ENCODE measurements at places on chromosomes 11 and 22.

DNA sequence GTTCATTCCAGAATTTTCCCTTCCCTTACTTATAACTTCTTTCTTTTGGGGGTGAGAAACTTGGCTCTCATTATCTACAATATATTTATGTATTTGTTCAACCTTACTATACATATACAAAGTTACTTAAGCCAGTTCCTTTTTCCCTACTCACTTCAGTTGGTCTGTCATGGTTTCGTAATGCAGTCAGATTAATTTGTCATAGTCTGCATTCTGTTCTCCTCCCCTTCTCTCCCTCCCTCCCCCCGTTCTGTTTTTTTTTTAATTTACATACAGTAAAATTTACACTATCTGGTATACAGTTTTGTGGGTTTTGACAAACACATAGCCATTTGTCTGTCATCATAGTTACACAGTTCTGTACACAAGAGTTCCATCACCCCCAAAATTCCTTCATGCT lies 71.8 kb upstream of the ADORA2A start:
- no peak for DNase-seq

GRCh38 chr11:70717936-70718595 lies 319.7 kb downstream of the CTTN start:
- no peak for DNase-seq

DNA sequence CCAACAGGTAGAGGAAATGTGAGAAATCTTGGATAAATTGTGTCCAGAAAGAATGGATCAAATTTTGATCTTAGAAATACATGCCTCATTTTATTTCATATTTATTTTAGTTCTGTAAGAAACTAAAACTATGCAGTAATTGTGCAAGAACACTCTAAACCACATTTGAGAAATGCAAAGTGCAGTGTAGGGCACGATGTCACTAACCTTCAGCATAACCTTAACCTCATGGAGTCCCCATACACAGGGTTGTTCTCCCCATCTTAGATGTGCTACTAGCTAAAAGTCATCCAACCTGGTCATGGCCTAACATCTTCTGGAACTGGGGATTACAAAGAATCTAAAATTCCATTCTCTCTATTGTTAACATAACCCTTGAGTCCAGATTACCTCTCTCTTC lies 48.4 kb upstream of the ARHGAP42 start:
- no peak for DNase-seq

- no peak for DNase-seq
These were observed 77.0 kb downstream of the RPS6KA4 start for GRCh38 chr11:64436000-64436399.

DNA sequence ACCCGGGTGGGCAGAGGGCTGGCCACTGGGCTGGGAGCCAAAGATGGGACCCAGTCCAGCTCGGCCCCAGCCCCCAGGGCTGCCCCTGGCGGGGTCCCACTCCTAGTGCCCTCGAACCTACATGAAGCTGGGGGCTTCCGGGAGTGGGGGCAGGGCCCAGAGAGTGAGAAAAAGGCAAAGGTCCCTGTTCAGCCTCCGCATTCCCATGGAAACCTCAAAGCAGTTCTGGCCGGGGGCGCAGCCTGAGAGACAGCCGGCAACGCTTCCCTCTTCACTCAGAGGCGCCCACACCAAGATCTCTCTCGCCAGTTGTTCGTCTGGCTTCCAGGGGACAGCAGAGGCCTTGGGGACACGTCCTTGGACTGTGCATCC lies 22.4 kb upstream of the ARHGAP8 start:
- DNase-seq = no peak

DNA sequence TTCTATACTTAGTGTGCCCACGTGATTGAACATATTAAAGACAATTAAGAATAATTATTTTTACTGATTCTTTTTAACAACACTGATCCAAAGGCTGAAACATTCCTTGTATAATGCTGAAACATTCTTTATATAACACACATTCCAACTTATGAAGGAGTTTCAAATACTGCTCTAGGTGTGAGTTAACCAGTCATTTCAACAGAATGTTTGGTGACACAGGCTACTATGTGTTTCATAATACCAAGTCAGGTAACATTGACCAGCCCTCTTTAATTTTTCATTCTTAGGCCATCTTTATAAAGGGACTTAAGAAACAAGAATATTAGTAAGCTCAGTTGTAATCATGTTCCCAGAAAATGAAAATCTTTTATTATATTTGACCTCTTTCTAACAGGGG lies 136.6 kb downstream of the ELP4 start:
- no peak for DNase-seq

GRCh38 chr22:19764636-19765476 lies 4.3 kb downstream of the TBX1 start:
- DNase-seq = no peak

- no peak for DNase-seq
These were observed 590 bp downstream of the COMMD9 start for GRCh38 chr11:36288442-36289225.

- no peak for DNase-seq
These were observed 847 bp downstream of the ME3 start for GRCh38 chr11:86671531-86672006.

- no peak for DNase-seq
These were observed 297.4 kb upstream of the LUZP2 start for GRCh38 chr11:24199461-24199860.

- no peak for DNase-seq
These were observed 188.6 kb downstream of the PGR start for GRCh38 chr11:100941033-100941432.

GRCh38 chr11:78039919-78040671 lies 17.0 kb upstream of the KCTD14 start:
- DNase-seq = no peak

- DNase-seq = no peak
These were observed 9.3 kb downstream of the SLC37A2 start for GRCh38 chr11:125072218-125072960.

DNA sequence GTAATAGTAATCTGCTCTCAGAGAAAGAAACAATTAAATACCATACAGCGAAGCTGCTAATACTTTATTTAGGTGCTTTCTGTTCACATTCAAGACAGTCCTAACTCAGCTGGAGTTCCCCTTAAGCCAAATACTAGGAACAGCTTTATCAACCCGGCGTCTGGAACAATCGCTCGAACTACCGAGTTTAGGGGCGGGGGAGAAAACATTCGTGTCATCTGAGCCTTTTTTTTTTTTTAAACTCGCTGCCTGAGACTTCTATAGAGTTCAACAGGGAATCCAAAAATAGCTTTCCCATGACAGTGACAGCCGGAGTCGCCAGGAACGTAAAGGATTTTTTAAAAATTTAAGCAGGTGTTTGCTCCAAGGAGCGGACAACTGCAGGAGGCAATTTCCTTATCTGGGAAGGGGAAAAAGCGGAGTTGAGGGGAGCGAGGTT lies 852 bp downstream of the TRAF6 start:
- peak; percentile 15 for DNase-seq

DNA sequence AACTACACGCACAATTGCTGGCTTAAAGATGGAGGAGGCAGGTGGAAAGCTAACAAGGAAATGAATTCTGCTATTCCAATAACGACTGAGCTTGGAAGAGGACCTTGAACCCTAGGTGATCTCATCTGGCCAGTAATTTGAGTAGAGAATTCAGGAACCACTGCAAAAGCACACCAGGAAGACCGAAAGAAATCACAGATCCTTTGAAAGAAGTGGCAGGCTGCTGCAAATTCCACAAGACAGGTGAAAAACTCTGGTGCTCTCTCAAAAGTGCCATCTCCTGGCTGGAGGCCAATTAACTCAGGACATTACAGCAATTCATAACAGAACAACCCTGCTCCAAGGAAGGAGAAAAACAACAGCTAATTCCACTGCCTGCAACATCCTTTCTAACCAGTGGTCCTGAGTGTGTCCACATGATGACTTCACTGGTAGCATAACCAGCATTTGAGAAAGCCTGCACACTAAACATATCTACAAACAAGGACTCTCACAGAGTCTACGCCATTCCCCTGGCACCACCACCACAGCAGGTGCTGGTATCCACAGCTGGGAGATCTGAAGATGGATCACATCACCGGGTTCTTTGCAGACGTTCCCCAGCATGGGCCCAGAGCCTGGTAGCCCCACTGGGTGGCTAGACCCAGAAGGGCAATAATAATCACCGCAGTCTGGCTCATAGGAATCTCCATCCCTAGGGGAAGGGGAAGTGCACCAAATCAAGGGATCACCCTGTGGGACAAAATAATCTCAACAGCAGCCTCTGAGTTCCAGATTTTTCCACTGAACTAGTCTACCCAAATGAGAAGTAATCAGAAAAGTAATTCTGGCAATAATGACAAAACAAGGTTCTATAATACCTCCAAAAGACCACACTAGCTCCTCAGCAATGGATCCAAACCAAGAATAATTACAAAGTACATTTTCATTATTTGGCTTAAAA lies 44.9 kb upstream of the CLTCL1 start:
- no peak for DNase-seq

DNA sequence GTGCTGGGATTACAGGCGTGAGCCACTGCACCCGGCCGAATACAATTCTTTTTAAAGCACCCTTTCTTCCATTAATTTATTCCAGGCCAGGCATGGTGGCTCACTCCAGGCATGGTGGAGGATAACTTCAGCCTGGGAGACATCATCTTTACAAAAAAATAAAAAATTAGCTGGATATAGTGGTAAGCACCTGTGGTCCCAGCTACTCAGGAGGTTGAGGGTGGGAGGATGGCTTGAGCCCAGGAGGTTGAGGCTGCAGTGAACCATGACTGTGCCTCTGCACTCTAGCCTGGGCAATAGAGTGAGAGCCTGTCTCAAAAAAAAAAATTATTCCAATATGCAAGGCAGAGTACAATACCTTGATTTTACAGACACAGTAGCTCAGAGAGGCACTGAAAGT lies 11.4 kb downstream of the TAGLN start:
- no peak for DNase-seq

DNA sequence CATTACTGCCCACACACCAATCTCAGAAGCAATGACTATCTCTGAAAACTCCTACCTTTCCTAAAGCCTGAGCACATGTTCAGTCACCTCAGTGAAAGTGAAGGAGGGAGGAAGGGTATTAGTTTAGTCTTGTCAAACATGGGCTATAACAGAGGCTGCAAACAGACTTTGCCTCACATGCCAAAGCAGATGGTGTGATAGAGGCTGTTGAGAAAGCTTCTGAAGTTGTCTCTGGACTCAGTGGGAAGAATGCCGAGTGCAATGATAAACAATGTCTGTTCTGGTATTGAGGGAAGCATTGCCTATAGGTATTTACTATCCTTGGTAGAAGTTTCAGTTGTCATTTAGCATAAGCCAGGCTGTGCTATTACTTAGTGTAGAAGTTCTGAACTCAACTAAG lies 314.5 kb upstream of the CCDC90B start:
- no peak for DNase-seq

DNA sequence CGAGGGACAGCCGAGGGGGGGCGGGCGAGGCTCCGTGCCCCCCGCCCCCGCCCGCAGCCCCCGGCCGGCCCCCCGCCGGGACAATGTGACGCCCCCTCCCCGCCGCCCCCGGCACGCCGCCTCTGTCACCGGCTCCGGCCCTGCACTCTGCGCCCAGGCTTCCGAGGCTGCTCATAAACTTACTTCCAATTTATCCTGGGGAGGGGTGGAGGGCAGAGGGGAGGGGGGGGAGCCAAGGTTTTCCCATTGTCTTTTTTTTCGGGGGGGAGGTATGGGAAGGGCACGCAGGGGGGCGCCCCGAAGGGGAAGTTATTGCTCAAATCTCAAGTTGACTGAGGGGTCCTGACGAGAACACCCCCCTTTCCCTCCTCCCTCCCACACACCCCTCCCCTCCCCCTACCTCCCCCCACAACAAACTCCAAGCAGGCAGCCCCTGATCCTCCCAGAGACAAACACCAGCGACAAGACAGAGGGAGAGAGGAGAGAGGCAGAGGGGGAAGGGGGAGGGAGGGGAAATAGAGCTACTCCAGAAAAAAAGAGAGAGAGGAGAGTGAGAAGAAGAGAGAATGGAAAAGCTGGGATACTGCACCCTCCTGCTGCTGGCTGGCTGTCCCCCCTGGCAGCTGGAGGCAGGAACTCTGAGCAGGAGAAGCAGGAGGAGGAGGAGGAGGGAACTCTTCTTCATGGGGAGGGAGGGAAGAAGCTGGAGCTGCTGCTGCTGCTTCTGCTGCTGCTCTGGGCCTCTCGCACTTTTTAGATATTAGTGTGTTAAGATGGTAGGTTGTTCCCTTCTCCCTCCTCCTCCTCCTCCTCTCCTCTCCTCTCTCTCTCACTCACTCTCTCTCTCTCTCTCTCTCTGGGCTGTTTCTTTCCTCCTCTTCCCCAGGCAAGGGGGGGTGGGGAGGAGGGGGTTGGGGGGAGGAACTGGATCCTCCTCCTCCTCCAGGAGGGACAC lies 631 bp downstream of the PHF21A start:
- DNase-seq = peak; percentile 73

DNA sequence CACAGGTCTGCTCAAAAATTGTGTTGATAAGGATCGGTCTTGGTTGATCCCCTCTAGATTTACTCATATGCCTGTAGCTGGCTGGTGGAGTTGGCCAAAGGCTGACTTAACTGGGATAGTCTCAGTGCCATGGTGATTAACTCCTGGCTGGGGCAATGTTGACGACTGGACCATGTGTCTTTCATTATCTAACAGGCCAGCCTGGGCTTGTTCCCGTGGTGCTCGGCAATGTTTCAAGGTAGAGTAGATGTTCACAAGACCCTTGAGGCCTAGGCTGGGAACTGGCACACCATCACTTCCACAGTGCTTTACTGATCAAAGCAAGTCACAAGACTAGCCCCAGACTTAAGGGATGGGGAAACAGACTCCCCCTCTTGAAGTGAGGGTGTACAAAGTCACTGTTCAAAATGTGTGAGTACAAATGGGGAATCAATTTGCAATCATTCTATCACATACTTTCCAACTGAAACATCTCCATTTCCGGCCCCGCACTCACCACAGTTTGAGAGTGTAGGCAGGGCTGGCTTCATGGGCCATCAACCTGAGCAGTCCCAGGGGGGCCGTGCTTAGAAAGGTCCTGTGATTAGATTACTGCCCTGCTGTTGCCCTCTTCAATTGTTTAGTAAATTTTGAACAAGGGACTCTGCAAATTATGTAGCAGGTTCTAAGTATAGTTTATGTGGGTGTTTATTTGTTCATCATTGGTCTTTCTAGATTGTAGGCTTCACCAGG lies 240.8 kb downstream of the NELL1 start:
- no peak for DNase-seq

DNA sequence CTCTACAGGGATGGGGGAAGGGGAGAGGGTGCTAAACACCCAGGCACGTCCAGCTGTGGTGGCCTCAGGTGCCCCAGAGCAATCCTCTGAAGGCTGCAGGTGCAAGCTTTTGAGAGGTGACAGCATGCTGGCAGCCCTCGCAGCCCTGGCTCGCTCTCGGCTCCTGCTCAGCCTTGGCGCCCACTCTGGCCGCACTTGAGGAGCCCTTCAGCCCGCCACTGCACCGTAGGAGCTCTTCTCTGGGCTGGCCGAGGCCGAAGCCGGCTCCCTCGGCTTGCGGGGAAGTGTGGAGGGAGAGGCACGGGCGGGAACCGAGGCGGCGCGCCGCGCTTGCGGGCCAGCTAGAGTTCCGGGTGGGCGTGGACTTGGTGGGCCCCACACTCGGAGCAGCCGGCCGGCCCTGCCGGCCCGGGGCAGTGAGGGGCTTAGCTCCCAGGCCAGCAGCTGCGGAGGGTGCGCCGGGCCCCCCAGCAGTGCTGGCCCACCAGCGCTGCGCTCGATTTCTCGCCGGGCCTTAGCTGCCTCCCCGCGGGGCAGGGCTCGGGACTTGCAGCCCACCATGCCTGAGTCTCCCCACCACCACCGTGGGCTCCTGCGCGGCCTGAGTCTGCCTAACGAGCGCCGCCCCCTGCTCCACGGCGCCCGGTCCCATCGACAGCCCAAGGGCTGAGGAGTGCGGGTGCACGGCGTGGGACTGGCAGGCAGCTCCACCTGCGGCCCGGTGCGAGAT lies 112.1 kb downstream of the TRIM29 start:
- no peak for DNase-seq

GRCh38 chr11:83566950-83567349 lies 280.8 kb upstream of the CCDC90B start:
- DNase-seq = no peak

- peak; percentile 17 for DNase-seq
These were observed 57.5 kb downstream of the C22orf31 start for GRCh38 chr22:29003975-29004646.
